Renal cortex interstitium (tissue), 15 donors: ENCODE measurements at places on chromosomes 12 and 14.

DNA sequence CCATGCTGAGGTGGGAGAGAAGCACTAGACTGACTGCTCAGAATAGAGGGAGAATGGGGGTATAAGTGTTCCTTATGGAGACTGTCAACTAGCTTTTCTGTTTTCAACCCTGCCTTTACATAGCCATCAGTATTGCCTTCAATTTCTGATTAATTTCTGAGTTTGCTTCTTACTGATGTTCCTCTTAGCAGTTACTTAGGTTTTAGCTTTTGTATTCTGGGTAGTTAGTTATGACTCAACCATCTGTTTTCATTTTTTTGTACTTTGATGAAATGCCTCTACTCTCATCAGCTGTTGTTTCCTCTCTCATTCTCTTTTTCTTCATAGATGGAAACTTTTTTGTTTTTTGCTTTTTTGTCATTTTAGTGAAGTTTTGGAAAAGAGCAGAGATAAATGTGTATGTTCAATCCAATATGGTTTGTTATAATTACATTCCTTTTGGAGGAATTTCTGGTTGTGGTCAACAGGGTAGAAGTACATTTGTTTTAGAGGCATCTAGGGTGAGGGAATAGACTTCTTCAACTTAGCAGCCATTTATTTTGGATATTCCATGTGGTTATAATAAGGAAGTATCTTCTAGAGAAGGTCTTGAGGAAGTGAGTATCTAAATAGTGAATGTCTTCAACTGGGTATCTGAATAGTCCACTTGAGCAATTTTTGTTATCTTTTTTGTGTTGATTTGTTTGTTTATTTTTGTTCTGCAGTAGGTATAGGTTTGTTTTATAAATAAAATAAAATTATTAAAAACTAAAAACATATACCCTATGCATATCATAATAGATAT lies 29.6 kb downstream of the PMCH start:
- DNase-seq: no peak

DNA sequence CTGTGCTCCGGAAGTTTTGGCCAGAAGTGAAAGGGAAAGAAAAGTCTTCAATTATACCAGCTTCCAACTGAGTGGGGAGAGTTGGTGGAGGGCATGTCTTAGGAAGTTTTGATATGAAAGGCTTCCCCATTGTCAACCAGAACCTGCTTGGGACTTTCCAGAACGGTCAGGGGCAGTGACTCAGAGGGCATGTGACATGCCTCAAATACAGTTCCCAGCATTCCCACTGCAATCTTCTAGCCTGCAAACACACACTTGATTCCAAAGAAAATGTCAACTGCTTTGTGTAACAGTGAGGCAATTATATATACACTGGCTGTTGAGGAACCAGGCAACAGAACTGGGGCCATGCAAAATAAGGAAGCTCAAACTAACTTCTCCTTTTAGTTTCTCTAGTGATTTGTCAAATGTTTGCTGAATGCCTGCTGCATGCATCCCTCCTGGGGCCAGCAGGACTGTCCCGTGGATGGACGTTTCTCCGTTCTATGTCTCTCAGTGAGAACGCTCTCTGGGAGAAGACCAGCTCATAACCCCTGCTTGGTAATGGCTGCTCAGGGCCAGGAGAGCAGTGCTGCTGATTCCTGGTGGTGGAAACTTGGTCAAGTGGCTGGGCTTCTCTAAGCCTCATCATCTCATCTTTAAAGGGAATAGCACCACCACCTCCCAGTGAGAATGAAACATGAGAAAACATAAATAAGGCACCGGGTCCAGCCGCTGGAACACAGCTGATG lies 18.3 kb downstream of the SLC25A47 start:
- no peak for DNase-seq

DNA sequence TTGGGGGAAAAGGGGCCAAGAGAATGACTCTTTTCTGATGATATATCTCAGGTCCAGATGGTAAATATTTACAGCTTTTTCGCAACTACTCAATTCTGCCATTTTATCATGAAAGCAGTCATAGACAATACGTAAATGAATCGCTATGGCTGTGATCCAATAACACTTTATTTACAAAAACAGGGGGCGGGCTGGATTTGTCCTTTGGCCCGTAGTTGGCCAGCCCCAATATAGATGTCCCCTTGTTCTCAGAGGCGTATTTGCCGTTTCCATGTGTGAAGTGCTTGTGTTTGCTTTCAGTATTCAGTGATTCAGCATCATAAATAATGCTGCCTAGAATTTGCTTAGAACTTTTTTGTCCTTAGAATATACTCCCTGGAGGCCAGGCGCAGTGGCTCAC lies 77.2 kb downstream of the CCDC92 start:
- no peak for DNase-seq

DNA sequence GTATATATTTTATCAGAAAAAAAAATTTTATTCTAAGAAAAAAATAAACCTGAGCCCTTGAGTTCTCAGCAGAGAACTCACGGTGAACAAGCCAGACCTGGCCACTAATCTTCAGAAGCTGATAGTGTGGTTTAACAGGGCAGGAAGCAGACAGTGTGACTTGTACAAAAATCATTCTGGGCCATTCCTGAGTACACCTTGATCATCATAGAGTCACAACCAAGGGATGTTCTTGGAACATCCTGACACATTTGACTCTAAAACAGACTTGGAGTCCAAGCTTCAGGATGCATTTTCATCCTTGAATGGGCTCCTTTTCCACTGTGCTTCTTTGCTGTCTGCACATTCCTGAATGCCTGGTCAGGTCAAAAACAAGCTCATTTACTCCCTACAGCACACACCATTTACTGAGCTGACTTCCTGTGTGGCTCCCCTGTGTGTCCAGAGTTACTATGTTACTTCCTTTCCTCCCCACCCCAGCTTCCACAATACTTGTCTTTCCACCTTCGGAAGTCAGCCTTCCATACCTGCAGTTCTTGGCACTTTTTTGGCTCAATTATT lies 112.0 kb downstream of the ANO6 start:
- no peak for DNase-seq

GRCh38 chr14:81315341-81315740 lies 84.8 kb downstream of the STON2 start:
- no peak for DNase-seq

DNA sequence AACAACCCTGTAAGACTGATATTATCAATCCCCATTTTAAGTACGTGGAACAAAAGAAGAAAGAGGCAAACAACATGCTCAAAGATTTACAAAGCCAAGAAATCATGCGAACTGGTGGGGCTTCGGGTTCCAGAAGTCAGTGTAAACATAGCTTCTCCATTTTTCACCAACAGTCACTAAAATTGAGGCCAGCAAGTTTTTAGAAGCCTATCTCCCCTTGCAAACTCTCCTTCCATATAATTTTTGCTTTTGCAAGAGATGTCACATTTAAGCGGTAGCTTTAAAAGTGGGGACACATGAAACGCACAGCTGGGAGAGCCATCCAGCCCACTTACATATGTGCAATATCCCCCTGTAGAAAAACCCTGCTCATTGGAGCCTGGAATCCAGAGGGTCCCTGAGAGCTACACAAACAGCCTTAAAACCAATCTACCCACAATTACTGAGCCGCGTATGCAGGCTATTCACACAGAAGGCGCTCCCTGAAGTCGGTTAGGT lies 797 bp downstream of the SLC11A2 start:
- DNase-seq: no peak

DNA sequence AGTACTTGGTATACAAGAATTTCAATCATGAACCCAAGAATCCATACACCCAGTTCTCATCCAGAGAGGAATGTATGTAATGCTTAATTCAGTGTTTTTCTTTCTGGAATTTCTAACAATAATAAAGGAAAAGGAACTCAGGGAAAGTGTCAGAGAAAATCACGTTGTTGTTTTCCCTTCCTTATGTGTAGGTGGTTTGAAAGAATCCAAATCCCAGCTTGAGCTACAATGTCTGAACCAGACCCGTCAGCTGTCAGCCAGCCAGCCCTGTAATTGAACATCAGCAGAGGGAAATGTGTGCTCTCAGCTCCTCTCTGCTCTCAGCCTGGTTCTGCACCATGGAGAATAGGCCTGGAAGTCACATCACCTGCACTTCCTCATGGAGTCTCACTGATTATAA lies 126.5 kb downstream of the TMEM30B start:
- no peak for DNase-seq

- no peak for DNase-seq
These were observed 322.2 kb downstream of the AEBP2 start for GRCh38 chr12:19761463-19761862.

GRCh38 chr12:112325157-112325556 lies 57.1 kb downstream of the HECTD4 start:
- DNase-seq: no peak

DNA sequence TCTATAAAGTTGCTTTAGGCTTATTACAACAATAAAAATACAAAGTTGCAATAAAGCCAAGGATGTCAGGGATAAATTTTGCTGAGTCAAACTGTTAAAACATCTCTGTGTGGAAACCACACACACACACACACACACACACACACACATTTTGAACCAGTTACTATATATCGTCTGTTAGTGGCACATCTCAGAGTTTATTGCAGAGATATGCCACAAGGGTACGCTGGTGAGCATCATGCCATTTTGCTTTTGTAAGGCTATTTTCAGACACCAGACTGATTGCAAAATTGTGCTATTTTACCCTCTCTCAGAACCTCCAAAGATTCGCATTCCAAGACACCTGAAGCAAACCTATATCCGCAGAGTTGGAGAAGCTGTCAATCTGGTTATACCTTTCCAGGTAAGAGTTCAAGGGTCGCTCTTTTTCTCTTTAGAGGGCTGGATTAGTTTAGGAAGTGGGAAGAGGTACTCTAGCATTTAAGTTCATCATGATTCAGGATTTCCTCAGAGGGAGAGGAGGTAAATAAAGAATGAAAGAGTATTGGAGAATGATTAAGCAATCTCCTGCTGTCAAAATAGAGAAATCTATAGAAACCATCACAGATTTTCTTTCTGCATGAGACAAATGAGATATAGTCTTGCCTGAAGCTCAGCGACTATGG lies 27.3 kb upstream of the CHPT1 start:
- DNase-seq: peak; percentile 6

GRCh38 chr14:80426683-80427082 lies 215.4 kb upstream of the DIO2 start:
- no peak for DNase-seq

GRCh38 chr12:90274407-90274806 lies 565.8 kb upstream of the ATP2B1 start:
- no peak for DNase-seq

DNA sequence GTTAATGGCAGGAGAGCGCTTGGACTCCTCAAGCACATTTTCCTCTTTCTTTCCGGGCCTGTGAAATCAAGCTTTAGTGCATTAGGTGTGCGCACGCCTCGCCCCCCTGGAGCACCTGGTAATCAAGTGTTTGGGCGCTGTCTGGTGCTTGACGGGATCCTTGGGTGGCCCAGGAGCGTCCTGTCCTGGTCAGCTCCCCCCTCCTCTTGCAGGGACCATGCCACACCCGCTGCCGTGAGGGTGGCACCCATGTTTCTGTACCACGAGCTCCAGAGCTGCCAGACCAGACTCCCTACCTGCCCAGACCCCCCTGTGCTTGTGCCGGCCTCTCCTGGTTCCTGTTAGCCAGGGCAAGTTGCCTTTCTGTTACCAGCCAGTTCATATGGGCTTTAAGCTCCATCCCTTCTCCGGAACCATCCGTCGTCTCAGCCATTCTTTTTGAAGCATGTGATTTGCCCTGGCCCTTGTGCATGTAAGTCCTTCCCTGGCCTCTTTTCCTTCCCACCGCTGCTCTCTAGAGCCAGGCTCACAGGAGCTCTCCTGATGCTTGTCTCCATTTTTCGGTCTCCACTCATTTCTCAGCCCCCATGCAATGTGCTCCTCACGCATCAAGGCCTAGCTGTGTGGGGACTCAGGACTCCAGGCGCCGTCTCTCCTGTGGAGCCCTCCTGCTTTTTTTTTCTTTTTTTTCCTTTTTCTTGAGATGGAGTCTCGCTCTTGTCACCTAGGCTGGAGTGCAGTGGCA lies 66.1 kb downstream of the EP400 start:
- no peak for DNase-seq

- no peak for DNase-seq
These were observed 667.5 kb upstream of the TMEM132C start for GRCh38 chr12:127599436-127599835.

DNA sequence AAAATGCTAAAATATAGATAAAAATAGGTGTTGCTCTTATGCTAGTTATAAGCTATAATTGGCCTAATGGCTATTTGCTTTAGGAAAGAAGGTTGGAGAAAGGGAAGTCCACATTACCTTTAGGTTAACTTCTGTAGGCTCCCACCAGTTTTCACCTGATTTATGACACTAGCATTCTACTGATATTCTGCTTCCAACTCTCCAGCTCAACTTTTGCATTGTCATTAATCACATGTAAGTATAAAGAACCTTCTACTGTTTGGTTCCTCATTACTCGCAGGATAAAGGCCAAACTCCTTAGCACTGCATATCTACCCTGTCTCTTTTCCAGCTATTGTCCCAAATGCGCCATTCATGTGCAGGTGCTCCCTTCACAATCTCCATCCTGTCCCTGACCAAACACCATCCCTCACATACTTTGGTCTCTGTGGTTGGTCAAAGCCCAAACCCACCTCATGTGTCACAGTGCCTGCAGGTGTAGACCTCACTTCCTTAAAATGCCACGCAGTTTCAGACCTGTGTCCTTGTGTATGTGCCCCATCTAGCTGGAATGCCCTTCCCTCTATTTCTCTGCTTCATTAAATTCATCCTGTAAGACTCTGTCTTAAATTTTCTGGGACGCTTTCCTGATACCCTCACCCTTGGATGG lies 3.3 kb downstream of the DDHD1 start:
- no peak for DNase-seq

- DNase-seq: no peak
These were observed 42.6 kb upstream of the PLEKHD1 start for GRCh38 chr14:69441948-69442347.
